ENCODE measurements at places on chromosomes 12 and 14. TPM values are rescaled to one million over a fixed set of nuclear protein-coding genes. Genes with fewer than 3 reads are reported as not detected.

PTPRB gene
- total RNA-seq: 12.2 TPM

- no peaks in the 10 kb centered on the region for H3K36me3 ChIP-seq
- peaks cover 5% of the 10 kb centered on the region for H3K4me1 ChIP-seq
- no peaks in the 10 kb centered on the region for H3K27me3 ChIP-seq
- no peak for DNase-seq
These were observed 78.7 kb downstream of the PLXNC1 start for GRCh38 chr12:94227066-94227465.

GRCh38 chr12:118312578-118312977 lies 60.1 kb downstream of the TAOK3 start:
- H3K36me3 ChIP-seq: no peaks in the 10 kb centered on the region
- no peaks in the 10 kb centered on the region for H3K27me3 ChIP-seq
- H3K27ac ChIP-seq: no peak overlapping the region
- no peak overlapping the region for H3K4me3 ChIP-seq

LALBA gene
- not detected for total RNA-seq

TAS2R19 gene
- 5.2 TPM for total RNA-seq

PMEL gene
- 11.5 TPM for total RNA-seq

ERBB3 gene
- total RNA-seq: 0.72 TPM

- no peak overlapping the region for H3K27ac ChIP-seq
- H3K27me3 ChIP-seq: no peaks in the 10 kb centered on the region
- DNase-seq: no peak
- no peaks in the 10 kb centered on the region for H3K36me3 ChIP-seq
- no peak overlapping the region for H3K4me3 ChIP-seq
These were observed 42.1 kb upstream of the TESC start for GRCh38 chr12:117141097-117141898.

ANP32D gene
- 0.86 TPM for total RNA-seq

GRCh38 chr14:89344920-89345254 lies 72.1 kb downstream of the FOXN3 start:
- H3K27ac ChIP-seq: no peak overlapping the region
- H3K27me3 ChIP-seq: no peaks in the 10 kb centered on the region
- H3K36me3 ChIP-seq: no peaks in the 10 kb centered on the region
- H3K4me3 ChIP-seq: no peak overlapping the region

KCNA1 gene
- total RNA-seq: not detected

DNA sequence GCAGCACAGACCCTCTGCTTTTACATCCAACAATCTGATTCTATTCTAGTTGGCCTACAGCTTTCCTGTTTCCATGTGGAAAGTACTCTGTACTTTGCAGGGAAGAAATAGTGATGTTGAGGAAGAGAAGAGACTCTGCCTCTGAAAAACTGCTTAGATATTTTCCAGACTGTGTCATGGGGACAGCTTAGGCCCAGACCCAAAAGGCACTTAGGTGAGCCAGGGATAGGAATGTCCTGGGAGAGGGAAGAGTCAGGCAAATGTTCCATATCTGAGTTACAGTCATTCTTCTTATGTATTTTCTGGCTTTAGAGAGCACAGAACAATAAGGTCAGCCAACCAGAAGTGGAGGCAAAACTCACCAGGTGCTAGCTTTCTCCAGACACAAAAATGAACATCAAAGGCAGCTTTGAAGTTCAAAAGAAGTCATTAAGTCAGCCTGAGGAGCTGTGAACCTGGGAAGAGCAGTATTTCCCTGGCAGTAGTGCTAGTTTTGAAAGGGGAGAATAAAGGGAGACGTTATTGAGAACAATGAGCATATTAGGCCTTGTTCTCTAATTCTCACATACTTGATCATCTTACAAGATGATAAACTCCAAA lies 199.7 kb upstream of the LMNTD1 start:
- no peak overlapping the region for H3K4me3 ChIP-seq
- H3K4me1 ChIP-seq: no peaks in the 10 kb centered on the region
- no peaks in the 10 kb centered on the region for H3K27me3 ChIP-seq

ATL1 gene
- total RNA-seq: 11.4 TPM

- no peak overlapping the region for H3K4me3 ChIP-seq
- no peaks in the 10 kb centered on the region for H3K36me3 ChIP-seq
- no peaks in the 10 kb centered on the region for H3K27me3 ChIP-seq
- no peak overlapping the region for H3K27ac ChIP-seq
These were observed 57.6 kb downstream of the ST8SIA1 start for GRCh38 chr12:22276867-22277266.

- no peak for DNase-seq
- H3K4me3 ChIP-seq: no peak overlapping the region
- H3K27ac ChIP-seq: no peak overlapping the region
These were observed 196.0 kb downstream of the SLC5A8 start for GRCh38 chr12:101013993-101014392.

- DNase-seq: no peak
- no peak overlapping the region for H3K4me3 ChIP-seq
These were observed 6.6 kb upstream of the REP15 start for GRCh38 chr12:27689558-27690180.

GRCh38 chr14:87892763-87893162 lies 100.2 kb downstream of the GALC start:
- no peaks in the 10 kb centered on the region for H3K4me1 ChIP-seq
- no peak overlapping the region for H3K4me3 ChIP-seq
- no peaks in the 10 kb centered on the region for H3K27me3 ChIP-seq
- no peak for DNase-seq
- H3K27ac ChIP-seq: no peak overlapping the region

GPR135 gene
- 6.9 TPM for total RNA-seq
